ENCODE measurements at places on chromosomes 3 and 15.

DNA sequence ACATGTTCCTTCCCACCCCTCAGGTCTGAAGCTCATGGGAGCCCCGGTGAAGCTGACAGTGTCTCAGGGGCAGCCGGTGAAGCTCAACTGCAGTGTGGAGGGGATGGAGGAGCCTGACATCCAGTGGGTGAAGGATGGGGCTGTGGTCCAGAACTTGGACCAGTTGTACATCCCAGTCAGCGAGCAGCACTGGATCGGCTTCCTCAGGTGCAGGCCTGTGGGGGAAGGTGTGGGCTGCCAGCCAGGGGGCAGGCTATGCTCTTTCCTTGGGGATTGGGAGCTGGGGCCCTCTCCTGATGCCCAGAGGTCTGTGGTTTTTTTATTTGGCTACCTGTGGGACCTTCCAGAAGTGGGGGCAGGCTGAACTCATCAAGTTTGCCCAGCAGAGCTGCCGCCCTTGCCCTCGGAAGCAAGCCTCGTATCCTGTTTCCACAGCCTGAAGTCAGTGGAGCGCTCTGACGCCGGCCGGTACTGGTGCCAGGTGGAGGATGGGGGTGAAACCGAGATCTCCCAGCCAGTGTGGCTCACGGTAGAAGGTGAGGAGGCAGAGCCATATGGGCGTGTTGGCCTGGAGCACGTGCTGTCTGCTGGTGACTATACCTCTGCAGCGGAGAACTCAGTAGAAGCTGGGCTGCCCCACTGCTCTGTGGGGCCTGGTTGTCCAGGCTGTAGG, 2.2 kb downstream of the TYRO3 start:
- no peak for DNase-seq

DNA sequence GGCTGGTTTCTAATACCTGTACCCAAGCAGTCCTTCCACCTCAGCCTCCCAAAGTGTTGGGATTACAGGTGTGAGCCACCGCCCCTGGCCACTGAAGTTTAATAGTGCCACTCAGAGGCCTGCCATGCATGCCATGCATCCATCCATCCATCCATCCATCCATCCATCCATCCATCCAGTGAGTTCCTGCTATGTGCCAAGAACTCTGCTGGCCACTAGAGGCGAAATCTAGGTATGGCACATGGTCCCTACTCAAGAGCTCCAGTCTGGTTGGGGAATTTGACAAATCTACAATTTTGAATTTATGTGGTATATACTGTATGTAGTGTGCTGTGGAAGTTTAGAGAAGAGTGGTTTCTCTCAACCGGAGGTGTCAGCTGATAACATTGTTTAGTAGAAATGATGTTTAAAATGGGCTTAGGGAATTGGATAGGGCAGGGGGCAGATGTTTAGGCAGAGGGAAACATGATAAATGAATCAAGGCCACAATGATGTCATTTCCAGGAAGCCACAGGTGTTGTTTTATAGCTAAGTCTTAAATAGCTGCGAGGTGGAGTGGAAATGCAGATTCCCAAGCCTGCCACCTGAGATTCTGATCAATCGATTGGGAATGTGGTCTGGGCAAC, 384.4 kb upstream of the C2CD4B start:
- DNase-seq = no peak

- no peak for DNase-seq
Measured at GRCh38 chr15:61112231-61112630, 116.9 kb downstream of the RORA start.

DNA sequence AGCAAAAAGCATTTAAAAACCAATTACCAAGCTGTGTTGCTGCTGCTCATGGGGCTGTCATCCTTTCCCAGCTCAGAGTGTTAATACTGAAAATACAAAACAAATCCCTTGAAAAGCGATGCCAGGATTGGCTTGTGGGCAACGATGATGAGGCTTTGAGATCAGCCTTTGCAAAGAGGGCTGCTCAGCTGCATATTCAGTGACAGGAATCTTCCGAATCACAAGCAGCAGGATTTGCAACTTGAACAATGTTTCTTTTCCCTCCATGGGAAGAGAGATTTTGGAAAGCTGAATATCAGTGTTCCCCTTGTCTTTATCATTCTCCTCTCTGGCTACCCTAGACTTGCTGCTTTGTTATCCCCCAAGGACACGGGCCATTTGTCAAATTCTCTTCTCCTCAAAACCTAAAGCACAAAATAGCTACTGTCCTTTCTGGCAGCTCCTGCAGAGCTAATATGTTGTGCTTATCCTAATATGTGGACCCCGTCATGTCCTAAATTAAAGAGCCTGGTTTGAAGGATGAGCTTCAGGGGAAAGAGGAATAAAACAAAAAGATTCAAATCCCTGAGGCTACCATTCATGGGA, 375.8 kb downstream of the GAP43 start:
- no peak for DNase-seq

- DNase-seq = no peak
Measured at GRCh38 chr3:148845756-148846395, 18.3 kb downstream of the CPB1 start.

GRCh38 chr3:172285844-172286243, 162.4 kb downstream of the GHSR start:
- no peak for DNase-seq

DNA sequence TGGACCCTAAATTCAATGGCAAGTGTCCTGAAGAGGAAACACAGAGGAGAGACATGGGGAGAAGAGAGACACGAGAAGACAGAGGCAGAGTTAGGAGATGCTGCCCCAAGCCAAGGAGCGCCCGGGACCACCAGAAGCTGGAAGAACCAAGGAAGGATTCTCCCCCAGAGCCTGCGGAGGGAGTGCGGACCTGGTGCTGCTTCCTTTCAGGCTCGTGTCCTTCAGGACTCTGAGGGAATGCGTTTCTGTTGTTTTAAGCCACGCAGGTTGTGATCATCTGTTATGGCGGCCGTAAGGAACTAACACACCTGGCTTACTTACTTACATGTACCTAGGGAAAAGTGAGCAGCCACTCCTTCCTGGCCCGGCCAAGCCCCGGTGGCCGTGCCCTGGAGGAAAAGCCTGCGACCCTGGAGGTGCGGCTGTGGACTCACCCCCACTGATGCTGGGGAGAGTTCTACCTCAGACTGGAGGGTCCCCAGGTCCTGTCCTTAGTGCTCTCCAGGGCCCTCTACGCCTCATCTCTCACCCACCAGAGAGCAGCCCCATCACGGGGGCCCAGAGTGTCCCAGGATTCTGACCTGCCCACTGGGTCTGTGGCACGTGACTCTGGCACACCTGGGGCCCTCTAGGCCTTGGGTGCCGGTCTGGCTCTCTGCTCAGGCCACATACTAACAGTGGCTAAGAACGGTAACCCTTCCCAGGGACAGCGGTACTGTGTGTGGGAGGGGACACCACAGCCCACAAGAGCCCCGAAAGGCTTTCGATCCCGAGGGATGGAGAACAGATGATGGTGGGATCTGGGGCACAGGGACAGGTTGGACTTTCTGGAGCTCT, 61.8 kb downstream of the ITGA11 start:
- DNase-seq = no peak

DNA sequence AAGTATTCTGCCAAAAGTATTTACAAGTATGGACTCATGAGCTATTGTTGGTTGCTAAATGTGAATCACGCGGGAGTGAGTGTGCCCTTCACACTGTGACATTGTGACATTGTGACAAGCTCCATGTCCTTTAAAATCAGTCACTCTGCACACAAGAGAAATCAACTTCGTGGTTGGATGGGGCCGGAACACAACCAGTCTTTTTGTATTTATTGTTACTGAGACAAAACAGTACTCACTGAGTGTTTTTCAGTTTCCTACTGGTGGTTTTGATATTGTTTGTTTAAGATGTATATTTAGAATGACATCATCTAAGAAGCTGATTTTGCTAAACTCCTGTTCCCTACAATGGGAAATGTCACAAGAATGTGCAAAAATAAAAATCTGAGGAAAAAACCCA, 30.3 kb downstream of the SYNM start:
- DNase-seq = no peak

GRCh38 chr3:21020043-21020442, 731.0 kb downstream of the ZNF385D start:
- DNase-seq = no peak

GRCh38 chr3:157074490-157074889, 85.5 kb downstream of the CCNL1 start:
- DNase-seq = no peak

DNA sequence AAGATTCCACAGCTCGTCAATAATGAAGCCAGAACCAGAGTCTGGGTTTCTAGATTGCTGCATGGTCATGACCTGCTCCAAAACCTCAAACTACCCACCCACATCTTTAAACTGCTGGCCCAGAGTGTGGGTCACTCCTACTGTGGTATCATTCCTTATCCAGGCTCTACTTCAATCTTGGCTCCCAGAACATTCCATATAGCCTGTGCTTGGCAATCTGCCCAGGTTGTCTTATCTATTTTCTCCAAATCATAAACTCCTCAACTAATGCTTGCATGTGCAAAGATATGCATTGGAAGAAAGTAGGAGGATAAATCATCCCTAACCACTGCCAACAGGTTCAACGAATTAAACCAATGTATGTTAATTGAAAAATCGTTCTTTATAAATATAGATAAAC, 169.7 kb downstream of the ANXA2 start:
- DNase-seq = no peak

- DNase-seq = no peak
Measured at GRCh38 chr3:115280506-115280905, 133.4 kb upstream of the ZBTB20 start.

DNA sequence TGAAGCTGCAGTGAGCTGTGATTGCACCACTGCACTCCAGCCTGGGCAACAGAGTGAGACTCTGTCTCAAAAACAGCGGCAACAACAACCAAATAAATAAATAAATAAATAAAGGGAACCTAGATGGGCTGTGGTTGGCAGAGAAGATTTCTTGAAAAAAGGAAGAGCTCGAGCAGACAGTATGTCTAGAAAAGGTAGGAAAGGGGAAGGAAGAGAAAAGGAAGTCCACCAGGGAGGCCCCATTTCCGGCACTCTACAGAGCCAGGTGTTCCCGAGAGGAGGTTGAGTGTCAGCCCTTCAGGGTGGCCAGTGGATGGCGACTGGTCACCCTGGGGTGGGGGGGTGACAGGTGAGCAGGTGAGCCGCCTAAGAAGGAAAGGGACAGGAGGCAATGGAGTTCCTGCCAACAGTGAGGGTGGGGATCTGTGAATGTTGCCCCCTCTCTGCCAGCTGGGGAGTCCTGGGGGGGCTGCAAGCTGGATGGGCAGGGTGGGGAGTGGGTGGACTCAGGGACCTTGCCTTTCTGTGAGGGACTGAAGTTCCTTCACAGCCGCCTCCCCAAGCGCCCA, 14.8 kb downstream of the PAQR5 start:
- no peak for DNase-seq

- no peak for DNase-seq
Measured at GRCh38 chr3:128804811-128805155, 74.6 kb upstream of the ACAD9 start.

DNA sequence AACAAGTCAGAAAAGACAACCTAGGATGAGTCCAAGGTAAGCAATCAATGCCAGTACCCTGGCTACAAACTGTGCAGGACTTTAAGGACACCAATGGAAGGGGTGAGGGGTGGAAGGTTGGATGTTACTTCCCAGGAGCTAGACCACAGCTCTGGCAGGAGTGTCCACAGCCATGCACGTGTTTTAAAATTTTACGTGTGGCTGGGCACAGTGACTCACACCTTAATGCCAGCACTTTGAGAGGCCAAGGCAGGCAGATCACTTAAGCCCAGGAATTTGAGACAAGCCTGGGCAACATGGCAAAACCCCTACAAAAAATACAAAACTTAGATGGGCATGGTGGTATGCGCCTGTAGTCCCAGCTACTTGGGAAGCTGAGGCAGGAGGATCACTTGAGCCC, 14.7 kb upstream of the HDC start:
- DNase-seq = no peak

DNA sequence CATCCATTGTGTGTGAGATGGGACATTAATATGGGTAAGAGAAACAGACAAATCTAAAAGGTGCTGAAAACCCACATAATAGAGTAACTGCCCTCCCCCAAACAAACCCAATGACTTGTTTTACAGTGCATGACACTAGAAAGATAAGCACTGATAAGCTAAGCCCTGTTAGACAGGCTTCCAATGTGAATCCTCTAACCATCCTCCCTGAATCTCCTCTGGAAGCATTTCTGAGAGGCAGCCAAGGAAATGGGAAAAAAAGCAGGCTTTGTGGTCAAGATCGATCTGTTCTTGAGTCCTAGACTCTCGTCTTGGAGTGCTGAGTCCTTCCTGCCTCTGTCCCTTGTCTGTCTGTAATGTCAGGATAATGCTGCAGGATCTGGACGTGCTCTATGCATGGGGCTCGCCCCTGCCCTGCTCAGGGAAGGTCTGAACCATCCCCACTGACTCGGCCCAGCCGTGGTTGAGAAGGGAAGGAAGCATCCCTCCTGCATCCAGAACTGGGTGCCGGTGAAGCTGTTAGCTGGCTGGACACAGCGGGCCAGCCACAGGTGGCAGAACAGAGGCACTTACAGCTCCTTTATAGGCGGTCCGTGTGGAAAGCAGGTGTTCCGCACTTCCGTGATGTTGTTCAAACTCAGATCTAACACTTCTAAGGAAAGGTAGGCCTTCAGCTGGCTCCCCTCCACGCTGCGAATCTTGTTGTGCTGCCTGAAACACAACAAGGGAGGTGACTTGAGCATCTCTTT, 84.1 kb downstream of the LRIG1 start:
- DNase-seq = no peak

DNA sequence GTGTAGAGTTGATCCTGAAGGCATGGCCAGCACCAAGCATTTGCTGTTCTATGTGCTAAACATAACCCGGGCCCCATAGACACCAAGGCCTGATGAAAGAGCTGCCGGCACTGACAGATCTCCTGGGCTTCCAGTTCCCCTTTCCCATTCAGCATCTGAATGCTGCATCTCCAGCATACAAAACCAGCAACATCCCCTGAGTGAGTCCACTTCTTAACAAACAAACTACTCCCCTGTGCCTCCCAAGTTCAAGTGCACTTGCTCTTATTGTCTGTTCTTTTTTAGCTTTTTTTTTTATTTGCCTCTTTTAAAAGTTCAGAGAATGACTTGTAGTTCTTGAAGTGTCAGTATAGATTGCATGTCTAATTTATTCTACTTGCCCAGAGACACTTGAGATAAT, 156.0 kb downstream of the EDEM1 start:
- DNase-seq = no peak

- no peak for DNase-seq
Measured at GRCh38 chr15:39486621-39487457, 94.0 kb upstream of the THBS1 start.

- no peak for DNase-seq
Measured at GRCh38 chr3:169615833-169616232, 47.7 kb downstream of the MECOM start.
